Activated effector memory CD4-positive, alpha-beta T cell treated with Interleukin-2 at 50 U/mL for 16 hours (primary cell): ENCODE measurements at places on chromosomes 1 and 21.
A peak's percentile ranks its signal among the peaks of the same experiment; 100 is the strongest.

DNA sequence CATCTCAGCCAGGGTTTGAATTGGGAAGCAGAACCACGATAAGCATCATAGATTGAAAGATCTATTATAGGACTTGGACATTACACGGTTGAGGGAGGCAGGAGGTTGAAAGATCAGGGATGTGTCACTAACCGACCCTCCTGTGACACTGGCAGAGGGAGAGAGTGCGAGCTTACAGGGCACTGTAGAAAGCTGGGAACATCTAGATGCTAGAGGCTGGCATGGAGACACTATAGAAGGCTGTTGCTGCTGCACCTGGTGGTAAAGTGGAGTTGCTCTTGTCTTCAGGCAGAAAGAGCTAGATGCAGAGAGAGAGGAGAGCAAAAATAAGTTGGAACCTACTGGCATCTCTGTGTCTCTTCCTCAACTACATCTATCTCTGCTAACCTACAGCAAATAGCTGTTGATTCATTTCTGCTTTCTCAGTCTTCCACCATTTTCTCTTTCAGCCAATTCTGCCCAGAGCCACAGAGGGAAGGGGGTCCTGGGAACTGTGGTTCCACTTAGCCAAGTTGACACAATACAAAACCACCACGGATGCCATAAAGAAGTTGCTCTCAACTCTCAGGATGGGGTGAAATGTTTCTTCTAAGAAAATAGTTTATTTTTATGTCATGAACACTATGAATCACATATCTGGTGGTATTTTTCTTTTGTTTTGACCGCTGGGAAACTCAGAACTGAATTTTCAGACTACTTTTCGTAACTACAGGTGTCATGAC, 155.9 kb downstream of the ZNF281 start:
- no peak for DNase-seq

- DNase-seq = no peak
These were observed 6.1 kb downstream of the STX6 start for GRCh38 chr1:181016563-181016962.

DNA sequence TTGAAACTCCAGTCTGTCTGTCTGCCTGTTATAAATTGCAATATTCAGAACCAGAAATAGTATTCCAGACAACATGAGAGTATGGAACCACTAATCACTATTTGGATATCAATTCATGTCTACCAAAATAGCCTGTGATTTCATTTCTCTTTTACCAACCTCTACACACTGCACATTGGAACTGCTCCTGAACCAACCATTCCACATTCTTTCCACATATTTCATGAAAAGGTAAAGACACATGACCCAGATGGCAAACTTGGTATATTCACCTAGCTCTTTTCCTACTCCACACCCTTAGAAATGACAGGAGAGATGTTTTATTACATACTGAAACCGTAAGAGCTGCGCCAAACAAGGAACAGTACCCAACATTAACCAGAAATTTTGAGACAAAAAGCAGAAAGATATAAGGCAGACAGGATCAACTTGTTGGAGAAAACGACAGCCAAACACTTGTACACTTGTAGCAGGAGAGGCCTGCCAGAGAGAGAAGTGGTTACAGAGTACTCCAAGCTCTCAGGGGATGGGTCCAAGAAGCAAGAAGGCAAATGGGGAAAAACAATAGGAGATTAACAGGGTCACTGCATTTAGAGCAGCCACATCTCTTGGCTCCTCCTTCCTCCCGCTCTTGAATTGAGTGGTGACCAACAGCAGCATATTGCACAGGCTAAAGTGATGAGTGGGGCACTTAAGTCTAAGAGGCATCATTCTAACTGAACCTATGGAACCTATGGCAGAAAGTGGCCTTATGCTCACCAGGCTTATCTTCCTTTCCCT, 148.7 kb downstream of the SETD4 start:
- DNase-seq = no peak

- no peak for DNase-seq
These were observed 3.1 kb downstream of the SHC1 start for GRCh38 chr1:154967331-154967950.

GRCh38 chr1:99007366-99007765, 2.7 kb upstream of the PLPPR5 start:
- DNase-seq = no peak

DNA sequence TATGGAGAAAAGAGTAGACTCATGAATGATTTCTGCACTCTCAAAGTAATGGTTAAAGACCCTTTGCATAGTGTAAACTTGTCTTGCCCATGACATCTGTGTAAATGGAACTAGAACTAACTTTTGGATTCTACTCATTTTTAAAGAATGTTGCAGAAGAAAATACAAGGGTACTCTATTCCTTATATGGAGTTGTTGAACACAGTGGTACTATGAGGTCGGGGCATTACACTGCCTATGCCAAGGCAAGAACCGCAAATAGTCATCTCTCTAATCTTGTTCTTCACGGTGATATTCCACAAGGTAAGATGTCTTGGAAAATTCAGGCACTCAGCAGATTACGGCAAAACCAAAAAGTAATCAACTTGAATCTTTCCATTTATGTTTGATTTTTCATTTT, 19.8 kb downstream of the CCT8 start:
- DNase-seq = no peak

- DNase-seq = no peak
These were observed 136.1 kb downstream of the TNFSF18 start for GRCh38 chr1:172914501-172915144.

- DNase-seq = no peak
These were observed 24.3 kb downstream of the IL10RB start for GRCh38 chr21:33290441-33290840.

GRCh38 chr1:223774134-223774814, 61.9 kb downstream of the CAPN2 start:
- DNase-seq = no peak

DNA sequence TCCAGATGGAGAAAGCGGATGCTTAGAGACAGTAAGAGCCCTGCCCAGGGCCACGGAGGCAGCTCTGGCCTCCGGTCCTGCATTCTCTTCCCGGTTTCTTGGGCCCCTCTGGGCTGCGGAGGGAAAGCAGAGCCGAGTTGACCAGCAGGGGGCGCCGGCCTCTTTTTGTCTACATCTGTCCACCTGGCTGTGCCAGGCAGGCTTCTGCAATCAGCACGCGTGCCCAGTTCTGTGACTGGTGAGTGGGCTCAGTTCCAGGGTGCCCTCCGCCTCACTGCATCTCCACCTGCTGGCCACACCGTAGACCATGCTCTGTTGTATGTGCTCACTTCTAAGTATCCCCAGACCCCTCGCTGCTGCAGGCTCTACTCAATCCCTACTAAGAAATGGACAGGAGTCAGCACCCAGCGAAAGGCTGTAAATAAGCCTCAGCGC, 6.7 kb upstream of the HUNK start:
- peak; percentile 32 for DNase-seq

DNA sequence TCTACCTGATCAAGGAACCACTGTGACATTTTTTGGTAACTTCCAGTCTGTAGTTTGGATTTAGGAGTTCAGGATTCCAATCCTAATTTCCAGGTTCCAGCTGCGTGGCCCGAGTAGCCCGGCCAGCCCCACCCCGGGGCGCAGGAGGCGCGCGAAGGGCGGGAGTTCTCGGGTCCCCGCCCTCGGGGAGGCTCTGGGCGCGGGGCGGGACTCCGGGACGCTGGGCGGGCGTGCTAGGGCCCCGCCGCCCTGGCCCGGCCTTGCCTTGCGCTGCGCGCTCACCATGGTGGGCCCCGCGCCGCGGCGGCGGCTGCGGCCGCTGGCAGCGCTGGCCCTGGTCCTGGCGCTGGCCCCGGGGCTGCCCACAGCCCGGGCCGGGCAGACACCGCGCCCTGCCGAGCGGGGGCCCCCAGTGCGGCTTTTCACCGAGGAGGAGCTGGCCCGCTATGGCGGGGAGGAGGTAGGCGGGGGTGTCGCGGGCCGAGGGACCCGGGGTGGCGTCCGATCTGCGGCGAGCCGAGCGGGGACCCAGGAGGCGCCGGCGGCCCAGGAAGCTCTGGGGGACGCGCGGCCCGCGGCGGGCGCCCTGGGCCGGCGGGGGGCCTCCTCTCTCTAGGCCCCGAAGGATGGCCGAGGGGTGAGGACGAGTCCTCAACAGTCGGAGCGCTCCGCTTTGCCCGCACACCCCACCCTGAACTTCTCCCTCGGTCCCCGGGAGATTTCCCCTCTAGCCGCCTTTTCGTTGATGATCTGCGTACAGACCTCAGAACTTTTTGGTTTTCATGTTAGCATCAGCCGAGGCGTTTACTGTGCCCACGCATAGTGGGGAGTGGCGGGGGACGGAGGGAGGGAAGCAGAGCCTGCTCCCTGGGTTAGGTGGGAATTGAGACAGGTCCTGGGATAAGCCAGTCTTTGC, at the start of gene NENF:
NENF (plus strand) TSS at position 260 of the 916 bp plus-strand sequence; CDS start at position 284, 24 bp downstream.
- DNase-seq = peak; percentile 69

DNA sequence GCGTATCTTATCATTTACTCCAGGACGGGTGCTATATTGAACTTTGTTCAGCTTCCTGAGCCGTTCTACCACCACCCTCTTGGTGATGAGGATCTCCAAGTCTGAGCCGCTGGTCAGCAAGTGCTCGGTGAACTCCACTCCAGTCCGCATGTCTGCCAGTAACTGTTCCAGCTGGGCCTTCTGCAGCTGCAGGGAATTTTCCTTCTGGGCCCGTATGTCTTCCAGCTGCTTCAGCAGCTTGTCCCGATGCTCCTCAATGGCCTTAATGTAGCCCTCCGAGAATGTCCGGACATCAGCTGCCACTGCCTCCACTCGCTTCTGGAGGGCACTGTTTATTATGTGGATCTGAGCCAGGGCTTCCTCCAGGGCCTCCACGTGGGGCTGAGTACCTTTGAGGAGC, 3.4 kb downstream of the TRIM45 start:
- DNase-seq = no peak

GRCh38 chr21:17506951-17507350, 5.9 kb upstream of the CXADR start:
- no peak for DNase-seq

DNA sequence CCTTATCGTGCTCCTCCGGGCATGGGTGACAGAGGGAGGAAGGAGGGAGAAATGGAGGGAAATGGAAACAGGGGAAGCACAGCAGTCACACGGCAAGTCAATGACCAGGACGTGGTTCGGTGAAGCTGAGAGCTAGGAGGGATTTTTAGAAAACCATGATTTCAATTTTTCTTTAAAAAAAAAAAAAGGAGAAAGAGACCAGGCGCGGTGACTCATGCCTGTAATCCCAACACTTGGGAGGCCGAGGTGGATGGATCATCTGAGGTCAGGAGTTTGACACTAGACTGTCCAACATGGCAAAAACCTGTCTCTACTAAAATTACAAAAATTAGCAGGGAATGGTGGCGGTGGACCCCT, 776 bp upstream of the TNFRSF9 start:
- DNase-seq = no peak

DNA sequence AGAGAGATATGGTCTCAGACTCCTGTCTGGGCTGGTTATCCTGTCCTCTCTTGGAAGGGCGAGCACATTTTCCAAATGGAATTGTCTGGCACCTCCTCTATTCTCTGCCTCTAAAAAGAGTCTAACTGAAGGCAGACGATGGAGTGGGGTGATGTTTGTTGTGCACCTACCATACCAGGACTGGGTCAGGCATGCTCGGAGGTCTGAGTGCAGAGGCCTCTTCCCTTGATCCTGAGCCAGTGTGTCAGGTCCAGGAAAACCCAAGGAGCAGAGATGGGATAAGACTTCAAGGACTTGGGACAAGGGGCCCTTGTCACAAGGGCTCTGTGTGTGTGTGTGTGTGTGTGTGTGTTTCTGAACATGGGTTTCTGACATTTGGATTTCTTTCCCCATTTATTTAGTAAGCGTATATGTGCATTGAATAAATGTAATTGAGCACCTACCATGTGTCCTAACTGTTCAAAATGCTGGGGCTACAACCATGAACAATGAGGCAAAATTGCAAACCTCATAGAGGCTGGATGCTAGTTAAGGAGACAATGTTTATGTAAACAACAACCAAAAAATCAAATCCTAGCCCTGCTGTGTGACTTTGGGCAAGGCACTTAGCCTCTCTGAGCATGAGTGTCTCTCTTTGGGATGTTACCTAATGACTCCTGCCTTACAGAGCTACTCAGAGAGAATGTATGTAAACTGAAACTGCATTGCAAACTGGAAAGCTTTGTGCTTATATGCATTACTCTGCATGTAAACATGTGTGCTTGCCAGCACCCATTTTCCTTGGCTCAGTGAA, 276.3 kb downstream of the FOXD2 start:
- no peak for DNase-seq

GRCh38 chr1:247172996-247173395, 1.2 kb upstream of the ZNF124 start:
- DNase-seq = no peak

- DNase-seq = no peak
These were observed 20.0 kb upstream of the BRDT start for GRCh38 chr1:91929250-91929649.

DNA sequence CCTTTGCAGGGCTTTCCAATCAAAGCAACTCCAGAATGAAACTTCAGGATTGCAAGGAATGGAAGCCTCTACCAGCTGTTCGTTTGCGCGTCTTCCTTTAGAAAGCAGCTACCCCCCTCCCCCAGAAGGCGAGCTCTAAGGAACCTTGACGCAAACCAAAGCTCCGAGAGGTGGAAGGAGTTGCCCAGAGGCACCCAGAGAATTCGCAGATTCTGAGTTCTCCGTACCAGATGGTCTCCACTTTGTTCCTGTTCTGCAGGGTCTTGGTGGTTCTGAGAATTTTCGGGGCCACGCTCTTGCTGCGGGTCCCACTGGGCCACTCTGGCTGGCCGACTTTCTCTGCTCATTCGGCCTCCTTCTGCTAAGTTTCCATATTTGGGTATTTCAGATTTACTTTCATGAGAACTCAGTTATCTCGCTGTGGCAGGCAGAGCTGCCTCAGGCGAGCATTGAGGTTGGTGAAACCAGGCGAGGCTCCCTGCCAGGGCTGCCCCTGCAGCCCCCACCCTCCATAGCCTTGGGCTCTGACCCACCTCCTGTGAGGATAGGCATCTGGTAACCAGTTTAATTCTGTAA, 801 bp downstream of the TRAF5 start:
- no peak for DNase-seq

GRCh38 chr21:37790905-37791304, 125.4 kb downstream of the KCNJ6 start:
- DNase-seq = no peak

DNA sequence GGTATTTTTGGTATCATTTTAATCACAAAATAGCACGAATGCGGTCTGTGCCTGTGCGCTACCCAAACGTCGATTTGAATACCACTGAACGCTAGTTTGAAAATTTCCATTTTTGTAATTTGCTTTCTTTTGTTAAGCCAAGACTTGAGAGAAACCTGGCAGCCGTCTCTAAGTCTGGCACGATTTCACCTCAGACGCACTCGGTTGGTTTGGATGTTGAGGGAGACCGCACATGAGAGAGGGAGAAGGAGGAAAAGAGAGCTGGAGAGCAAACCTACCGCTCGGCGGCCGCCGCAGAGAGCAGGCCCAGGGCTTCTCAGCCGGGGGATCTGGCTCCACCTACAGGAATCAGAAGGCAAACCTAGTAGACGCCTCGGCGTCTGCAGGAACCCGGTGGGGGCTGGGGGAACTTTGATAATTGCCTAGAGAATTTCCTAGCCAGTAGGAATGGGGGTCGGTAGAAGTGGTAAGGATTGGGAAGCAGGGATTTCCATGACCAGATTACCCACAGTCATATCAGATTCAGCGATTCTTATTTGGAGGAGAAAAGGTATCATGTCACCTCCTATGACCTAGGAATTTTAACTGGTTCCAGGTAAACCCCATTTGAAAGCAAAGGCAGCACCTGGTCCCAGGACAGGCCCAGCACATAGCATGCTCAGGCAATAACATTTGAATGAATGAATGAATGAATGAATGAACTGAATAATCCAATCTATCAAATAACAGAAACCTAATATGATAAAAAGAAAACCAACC, 83.2 kb downstream of the TM2D1 start:
- DNase-seq = peak; percentile 17
